AG08396 (cell line): ENCODE measurements at places on chromosomes 6 and 20.
A peak's percentile ranks its signal among the peaks of the same experiment; 100 is the strongest.

DNA sequence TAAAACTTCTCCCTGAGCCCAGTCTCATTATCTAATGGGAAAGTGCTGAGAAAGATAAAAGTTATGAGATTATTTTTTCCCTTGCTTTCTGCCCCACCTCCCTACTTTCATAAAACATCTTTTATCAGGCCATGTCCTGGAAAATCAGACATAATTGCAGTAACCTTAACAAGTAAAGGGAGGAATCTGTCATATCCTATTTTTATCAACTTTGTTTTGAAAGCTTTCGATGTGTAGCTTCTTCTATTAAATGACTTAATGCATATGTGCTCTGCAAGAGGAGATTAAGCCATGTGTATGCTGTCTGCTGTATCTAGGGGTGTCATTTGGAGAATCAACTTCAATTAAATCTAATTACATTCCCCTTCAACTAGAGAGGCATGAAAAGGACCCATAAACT lies 408.9 kb downstream of the CBLN4 start:
- DNase-seq, result no peak

DNA sequence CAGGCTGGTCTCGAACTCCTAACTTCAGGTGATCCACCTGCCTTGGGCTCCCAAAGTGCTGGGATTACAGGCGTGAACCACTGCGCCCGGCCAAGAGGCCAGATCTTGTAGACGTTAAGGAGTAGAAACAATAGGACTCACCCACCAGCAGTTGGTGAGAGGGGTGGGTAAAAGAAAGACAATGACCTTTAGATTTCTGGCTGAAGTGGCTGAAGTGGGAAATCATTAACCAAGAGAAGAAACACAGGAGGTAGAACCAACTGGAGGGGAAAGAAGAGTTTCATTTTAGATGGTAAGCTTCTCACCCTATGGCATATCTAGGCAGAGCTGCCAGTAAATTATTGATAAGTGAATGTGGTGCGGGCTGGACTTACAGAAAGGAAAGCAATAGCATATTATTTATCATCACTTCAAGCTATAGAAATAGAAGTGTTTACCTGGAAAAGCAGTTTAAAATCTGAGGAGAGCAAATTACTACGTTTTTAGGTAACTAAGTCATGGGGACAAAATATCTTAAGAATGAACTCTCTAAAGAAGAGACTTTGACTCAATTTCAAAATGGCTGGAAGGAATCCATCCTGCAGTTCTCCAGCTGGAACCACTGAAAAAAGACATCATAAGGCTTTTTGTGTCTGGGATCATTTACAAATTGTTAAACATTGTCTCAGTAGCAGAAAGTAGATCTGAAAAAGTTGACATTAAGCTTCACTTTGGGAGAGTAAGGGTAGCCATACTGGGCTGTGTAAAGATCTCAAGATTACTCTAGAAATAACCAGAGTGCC lies 109.6 kb downstream of the ALDH8A1 start:
- DNase-seq, result no peak

DNA sequence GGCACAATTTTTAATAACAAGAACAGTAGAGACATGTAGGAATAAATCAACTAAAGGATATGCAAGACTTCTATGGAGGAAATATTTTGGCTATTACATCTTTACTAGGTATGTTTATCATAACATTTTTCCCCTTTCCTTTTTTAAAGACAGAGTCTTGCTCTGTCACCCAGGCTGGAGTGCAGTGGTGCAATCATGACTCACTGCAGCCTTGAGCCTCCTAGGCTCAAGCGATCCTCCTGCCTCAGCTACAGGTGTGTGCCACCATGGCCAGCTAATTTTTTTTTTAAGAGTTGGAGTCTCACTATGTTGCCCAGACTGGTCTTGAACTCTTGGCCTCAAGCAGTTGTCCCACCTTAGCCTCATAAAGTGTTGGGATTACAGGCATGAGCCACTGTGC lies 37.0 kb downstream of the AKAP7 start:
- DNase-seq, result no peak

DNA sequence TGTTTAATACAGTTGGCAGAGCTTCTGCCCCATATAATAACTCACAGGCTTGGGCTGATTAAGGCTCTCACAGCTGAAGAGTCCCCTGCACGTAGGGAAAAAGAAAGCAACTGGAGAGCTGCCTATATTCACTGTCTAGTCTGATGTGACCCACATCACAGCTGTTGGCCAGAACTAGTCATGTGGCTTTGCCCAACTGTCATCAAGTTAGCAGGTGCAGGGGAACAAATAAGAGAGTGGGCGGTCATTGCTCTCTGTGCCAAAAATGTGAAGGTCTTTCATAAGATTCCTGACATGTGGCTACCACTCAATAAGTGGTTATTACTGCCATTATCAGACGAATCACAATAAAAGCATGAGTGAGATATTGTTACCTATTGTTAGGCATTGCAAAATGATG lies 665.2 kb downstream of the DOK5 start:
- no peak for DNase-seq

GRCh38 chr6:163487606-163488005 lies 73.1 kb downstream of the QKI start:
- no peak for DNase-seq

GRCh38 chr6:109978174-109979032 lies at the start of gene GPR6:
Gene GPR6, plus strand, starts transcription at chr6:109978311. Its CDS starts 802 bp downstream, at chr6:109979113.
- peak; percentile 79 for DNase-seq

GRCh38 chr6:27894839-27895762 lies 17.1 kb downstream of the OR2B2 start:
- DNase-seq, result peak; percentile 76

DNA sequence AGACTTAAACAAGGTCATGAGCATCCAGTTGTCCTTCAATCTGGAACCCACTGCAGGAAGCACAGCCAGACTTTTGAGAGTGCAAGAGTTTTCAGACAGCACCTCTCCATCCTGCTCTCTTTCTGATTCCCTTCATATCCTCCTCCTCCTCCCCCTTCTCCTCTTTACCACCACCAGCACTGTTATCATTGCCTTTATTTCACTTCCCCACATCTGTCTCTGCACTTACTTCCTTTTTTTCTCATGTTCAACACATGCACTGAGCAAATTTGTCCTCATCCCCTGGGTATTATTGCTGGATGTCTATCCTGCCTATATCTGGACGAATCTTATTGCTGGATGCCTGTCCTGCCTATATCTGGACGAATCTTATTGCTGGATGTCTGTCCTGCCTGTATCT lies 554.8 kb downstream of the DHX35 start:
- no peak for DNase-seq
